Mesothelial cell of epicardium (in vitro differentiated cells): ENCODE measurements at places on chromosomes 2 and 18.

DNA sequence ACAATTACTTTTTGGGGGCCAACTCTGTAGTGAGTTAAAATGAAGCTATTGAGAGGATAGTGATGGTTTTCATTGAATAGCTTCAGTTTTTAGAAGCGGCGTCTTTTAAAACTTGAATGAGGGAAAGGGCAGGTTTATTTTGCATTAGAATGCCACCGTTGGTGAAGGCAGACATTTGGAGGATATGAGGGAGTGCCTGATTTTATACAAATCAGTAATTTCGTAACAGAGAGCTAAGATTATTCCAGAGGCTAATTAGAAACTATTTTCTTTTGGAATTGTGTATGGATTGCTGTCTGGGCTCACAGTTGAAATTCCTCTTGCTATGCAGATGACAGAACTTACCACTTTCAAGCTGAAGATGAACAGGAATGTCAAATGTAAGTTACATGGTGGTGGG lies 67.6 kb downstream of the ITGB1BP1 start:
- DNase-seq: no peak

- DNase-seq: no peak
Observed at GRCh38 chr2:150476809-150477302, 10.6 kb downstream of the RND3 start.

- DNase-seq: no peak
Observed at GRCh38 chr2:239769554-239770245, 255.4 kb downstream of the NDUFA10 start.

DNA sequence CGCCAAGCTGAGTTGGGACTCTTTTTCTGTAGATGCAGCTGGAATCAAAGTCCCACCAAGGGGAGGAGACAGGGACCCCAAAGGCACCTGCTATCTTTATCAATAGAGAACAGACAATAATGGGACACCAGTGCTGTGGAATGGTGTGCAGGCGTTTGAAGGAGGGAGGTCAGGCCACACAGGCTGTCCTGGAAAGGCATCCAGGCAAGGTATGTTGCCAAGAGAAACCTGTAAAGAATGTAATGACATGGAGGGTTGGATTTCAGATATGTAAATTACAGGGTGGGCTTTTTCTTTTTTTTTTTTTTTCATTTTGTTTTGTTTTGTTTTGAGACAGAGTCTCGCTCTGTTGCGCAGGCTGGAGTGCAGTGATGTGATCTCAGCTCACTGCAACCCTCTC lies 9.7 kb upstream of the NMUR1 start:
- DNase-seq: no peak

- no peak for DNase-seq
Observed at GRCh38 chr2:156625360-156626170, 189.4 kb downstream of the GPD2 start.

DNA sequence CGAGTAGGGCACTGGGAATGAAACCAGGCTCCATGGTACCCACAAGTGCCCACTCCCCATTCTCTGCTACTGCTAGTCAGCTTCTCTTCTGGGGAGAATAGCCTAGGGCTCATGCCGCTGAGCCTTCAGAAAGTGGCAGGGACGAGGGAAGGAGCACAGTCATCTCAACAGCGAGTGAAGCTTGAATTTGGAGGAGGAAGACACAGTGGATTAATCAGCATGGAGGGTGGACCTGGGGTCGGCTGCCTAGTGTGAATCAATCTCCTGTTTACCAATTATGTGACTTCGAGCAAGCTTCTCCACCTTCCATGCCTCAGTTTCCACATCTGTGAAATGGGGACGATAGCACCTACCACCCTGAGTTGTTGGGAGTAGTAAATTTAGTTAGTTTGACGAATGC lies 157.0 kb downstream of the SEPTIN10 start:
- DNase-seq: no peak

DNA sequence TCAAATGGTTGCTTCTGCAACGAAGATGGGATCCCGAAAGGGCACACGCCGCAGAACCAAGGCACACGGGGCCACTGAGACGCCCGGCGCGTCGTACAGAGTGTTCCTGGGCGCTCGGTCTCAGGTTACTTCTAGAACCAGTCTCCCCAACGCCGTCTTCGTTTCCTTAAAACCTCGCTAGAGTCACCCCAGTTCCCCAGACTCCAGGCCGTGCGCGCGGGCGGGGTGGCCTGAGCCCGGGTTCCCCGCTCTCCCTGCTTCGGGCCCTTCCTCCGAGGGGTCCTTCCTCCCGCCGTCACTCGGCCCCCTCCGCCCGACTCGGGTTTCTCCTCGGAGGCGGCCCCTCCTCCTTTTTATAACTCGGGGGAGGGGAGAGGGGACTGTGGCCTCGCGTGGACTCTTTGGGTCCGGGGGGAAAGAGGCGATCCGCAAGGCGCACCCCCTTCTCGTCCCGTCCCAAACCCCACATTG lies 774 bp upstream of the FZD7 start:
- DNase-seq: peak; percentile 78

GRCh38 chr2:112699984-112700667 lies 20.7 kb upstream of the NT5DC4 start:
- no peak for DNase-seq

GRCh38 chr2:119657466-119658145 lies 21.4 kb upstream of the TMEM177 start:
- no peak for DNase-seq

- DNase-seq: no peak
Observed at GRCh38 chr2:225004597-225004996, 37.7 kb downstream of the DOCK10 start.

GRCh38 chr2:121089166-121089510 lies 195.9 kb downstream of the TFCP2L1 start:
- no peak for DNase-seq

GRCh38 chr2:65227456-65228262 lies at the start of gene ACTR2:
Gene ACTR2 (plus strand): TSS chr2:65227831. CDS start chr2:65227910, 79 bp downstream.
- peak; percentile 86 for DNase-seq

- no peak for DNase-seq
Observed at GRCh38 chr2:182372661-182373060, 54.2 kb downstream of the PDE1A start.

- no peak for DNase-seq
Observed at GRCh38 chr2:73992036-73992435, 7.3 kb downstream of the TET3 start.

DNA sequence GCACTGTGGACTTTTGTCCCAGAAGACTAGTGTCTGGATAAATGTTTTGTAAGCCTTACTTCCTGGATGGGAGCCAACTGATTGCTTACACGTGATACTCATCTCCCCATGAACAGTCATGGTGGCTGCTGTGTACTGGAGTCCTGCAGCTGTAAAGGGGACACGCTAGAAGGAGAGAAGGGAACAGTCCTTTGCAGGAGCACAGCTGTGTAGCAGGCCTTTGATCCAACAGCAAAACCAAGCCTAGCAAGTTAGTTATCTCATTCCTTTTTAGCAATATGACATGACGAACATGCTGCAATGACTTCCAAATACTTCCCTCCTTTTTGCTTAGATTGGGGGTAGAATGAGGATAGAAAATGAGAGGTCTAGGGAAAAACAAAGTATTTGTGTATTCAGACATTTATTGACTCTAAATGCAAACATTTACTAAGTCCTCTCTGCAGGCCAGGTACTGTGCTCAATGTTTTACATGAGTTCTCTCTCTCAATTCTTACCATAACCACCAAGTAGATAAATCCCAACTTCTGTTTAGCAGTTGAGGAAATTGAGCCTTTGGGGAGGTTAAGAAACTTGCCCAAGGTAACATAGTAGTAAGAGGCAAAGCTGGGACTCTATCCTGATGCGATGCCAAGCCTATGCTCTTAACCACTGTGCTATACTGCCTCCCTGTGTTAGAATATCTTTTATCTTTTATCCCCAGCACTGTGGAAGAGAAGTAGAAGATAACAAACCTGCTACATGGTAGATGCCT lies 55.4 kb upstream of the CD28 start:
- no peak for DNase-seq

DNA sequence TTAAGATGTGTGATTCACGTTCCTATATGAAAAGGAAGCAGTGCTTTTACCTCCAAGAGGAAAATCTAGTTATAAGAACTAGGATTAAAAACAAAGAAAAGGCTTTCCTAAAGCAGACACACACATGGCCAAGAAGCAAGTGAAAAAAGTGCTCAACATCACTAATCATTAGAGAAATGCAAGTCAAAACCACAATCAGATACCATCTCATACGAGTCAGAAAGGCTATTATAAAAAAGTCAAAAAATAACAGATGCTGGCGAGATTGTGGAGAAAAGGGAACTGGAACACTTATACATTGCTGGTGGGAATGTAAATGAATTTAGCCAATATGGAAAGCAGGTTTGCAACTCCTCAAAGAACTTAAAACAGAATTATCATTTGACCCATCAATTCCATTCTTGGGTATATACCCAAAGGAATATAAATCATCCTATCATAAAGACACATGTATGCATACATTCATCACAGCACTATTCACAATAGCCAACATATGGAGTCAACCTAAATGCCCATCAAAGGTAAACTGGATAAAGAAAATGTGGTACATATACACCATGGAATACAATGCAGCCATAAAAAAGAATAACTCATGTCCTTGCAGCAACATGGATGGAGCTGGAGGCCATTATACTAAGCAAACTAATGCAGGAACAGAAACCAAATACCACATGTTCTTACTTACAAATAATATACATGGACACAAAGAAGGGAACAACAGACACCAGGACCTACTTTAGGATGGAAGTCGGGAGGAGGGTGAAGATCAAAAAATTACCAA lies 285.3 kb downstream of the RAD51AP2 start:
- DNase-seq: no peak

DNA sequence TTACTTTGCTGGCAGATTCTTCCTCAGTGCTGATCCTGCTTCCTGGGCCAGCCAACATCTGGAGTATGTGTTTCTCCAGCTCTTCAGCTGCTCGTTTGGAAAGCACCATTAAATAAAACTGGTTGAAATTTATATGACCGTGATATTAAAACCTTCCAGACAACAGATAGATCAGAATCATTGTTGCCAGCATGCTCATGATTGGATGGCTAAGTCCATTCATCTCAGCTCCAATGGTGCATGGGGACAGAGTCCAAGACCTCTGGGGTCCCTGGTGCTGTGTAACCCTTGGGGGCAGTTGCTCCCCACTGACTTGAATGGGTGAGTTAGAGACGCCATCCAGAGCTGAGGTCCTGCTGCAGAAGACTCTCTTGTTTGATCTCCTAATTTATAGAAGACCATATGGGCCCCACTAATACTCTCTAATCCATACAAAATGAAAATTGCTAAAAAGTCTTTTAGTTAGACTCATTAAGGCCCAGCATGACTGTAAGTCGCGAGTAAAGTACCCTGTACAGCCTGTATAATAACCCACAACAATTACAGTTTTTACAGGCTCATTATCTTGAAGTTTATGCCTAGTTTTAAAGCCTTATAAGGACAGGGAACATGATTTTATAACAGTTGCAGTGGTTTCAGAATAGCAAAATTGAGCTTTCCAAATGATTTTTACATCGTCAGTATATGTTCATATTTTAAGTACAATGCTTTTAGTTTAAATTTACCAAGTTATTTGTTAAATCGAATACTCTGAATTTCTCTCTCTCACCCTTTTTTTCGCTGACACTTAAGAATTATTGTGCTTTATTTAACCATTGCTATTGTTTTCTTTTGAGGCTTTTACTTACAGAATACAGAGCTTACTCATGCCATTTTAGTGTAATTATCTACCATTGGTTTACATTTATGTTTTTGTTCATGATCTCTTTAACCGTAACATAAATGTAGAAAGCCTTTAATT lies 60.0 kb downstream of the CABLES1 start:
- DNase-seq: no peak

- no peak for DNase-seq
Observed at GRCh38 chr2:84919885-84920580, 14.6 kb downstream of the TMSB10 start.

DNA sequence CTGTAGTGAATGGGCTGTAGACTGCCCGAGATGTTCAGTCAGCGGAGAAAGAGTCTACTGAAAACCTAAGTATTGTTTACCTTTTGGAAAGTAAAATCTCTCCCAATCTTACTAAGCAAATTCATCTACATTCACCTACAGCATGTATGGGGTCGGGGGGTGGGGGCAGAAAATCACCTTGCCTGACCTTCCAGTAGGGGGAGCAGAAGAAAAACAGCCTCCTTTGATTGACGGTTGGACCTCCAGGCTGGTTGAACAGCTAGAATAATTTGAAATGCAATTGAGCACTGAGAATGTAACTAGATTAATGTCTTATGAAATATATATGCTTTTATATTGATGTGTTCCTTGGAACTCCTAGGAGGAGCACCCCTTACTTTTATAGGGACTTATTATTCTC lies 10.0 kb downstream of the LRATD1 start:
- no peak for DNase-seq

- no peak for DNase-seq
Observed at GRCh38 chr2:105795575-105795934, 50.8 kb downstream of the NCK2 start.

GRCh38 chr2:44759823-44760222 lies 181.7 kb upstream of the SIX3 start:
- no peak for DNase-seq

DNA sequence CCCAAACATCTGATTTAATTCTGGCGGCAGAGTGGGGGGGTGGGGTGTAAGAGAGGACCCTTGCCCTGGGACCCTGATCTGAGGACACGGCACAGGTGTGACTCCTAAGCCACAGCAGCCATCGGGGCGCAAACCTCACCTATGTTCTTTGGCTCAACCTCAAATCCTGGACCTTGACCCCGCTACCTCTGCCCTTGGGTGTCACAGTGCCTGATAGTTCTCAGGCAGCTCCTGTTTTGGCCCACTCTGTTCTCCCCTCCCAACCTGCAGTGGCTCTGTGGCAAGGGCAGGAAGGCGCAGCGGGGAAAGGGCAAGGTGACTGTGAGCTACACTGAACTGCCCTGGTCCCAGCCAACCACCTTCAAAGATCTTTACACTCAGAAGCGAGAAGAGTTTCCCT lies 152.8 kb downstream of the L3MBTL4 start:
- no peak for DNase-seq

GRCh38 chr2:6454286-6454990 lies 411.3 kb downstream of the CMPK2 start:
- DNase-seq: no peak

DNA sequence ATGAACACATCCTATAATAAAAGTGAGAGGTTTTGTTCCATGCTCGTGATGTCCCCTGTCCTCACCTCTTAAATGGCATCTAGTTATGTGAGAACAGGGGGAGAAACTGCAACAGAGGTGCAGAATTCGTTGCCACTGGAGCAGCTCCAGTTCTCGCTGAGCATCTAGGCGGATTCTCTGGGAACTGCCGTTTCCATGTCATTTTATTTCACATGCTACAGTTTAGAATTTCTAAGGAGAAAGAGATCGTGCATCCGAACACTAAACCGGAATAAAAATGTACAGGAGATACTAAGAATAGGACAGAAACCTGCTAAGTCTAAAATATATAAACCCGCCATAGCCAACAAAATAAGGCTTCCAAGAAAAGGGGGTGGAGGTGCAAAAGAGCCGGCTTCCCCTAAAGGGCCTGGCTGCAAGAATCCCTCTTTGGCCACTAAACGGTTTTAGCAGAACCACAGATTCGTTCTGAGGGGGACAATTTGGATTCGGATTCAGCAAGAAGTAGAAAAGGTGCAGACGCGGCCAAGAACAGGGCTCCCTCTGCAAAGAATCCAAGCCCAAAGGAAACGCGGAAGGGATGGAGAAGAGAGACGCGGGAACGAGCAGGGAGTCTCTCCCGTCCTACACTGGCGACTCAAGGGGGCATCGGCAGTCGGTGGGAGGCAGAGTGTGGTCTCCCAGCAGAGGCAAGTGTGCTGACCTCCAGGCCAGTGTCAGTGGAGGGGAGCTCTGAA lies 1.3 kb downstream of the TMEM163 start:
- DNase-seq: no peak
